Activated CD4-positive, alpha-beta T cell treated with anti-CD3 and anti-CD28 coated beads, Interleukin-2, amount 50 U/mL, for 48 hours (primary cell): ENCODE measurements at places on chromosomes 12 and 14.

DNA sequence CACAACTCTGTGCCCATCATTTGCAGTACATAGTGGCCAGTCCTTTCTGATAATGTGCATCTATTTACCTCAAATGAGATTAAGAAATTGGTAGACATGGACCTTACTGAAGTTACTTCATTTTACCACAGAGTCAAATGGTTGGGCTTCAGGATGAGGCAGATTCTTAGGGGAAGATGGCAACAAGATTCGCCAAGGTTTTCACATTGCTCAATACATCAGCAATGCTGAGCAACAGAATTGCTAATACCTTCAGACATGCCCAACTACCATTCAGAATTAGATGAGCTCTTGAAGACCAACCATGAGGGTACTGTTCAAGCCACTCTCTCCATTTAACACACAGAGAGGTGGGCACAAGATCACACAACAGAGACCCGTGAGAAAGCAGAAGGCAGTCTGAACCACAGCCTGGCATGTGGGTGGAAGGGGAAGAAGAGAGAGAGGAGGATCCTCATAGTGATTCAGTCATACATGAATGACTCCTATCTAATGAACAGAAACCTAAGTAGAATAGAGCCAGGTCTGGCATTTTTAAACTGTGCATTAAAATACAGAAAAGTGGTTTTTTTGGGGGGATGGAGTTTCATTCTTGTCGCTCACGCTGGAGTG is 28.5 kb downstream of the CPM start:
- no peak for DNase-seq

- DNase-seq: peak; percentile 84
Observed at GRCh38 chr12:57093415-57094207, 4.7 kb downstream of the NAB2 start.

DNA sequence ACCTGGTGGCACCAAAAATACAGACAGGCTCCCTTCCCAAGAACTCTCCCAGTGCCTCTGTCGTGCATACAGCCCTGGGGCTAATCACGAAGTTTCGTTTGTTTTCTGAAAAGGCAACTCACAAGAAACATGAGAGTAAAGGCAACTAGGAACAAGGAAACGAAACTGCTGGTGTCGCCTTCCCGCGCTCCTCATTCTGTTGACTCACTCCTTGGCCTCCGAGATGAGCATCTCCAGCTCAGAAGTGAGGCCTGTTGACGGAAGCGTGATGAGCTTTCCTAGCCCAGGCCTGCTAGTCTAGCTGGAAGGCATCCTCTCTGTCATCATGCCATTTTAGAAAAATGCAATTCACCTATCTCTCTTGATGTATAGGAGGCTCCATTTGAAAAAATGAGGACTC is 50.5 kb downstream of the TTC9 start:
- no peak for DNase-seq

DNA sequence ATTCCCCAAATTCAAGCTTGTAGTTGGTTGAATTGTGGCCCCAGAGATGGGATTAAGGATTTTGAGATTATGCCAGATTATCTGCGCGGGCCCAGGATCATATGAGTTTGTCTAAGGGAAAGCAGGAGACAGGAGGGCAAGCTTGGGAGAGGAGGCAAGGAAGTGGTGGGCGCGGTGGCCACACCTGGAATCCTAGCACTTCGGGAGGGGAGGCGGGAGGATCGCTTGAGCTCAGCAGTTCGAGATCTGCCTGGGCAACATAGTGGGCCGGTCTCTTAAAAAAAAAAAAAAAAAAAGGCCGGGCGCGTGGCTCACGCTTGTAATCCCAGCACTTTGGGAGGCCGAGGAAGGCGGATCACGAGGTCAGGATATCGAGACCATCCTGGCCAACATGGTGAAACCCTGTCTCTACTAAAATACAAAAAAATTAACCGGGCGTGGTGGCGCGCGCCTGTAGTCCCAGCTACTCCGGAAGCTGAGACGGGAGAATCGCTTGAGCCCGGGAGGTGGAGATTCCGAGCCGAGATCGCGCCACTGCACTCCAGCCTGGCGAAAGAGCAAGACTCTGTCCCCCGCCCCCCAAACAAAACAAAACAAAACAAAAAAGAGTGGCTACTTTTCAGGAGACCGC is 881 bp upstream of the PUS1 start:
- peak; percentile 43 for DNase-seq

GRCh38 chr12:120583478-120584030 is 2.4 kb upstream of the POP5 start:
- peak; percentile 92 for DNase-seq

- no peak for DNase-seq
Observed at GRCh38 chr12:57178213-57178612, 30.8 kb upstream of the LRP1-AS start.

- no peak for DNase-seq
Observed at GRCh38 chr14:21096978-21097635, 1.3 kb downstream of the ZNF219 start.

GRCh38 chr14:75067212-75067611 is 2.2 kb upstream of the ZC2HC1C start:
- DNase-seq: no peak

GRCh38 chr12:7483343-7483742 is 20.2 kb downstream of the CD163 start:
- no peak for DNase-seq

DNA sequence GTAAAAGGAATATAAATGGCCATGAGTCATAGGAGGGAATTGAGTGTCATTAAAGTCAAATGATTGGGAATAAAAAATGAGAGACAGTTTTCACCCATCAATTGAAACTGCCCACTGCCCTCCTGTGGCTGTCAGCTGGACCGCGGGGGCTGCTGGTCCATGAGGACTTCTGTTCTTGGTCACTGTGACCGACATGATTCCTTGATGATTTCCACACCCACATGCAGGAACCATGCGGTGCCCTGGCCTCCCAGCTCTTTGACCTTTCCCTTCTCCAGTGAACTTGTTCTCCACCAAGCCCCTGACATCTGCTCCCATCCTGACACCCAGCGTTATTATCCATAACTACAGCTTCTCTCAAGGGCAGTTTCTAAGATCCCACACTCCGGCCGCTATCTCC is 48.4 kb downstream of the C12orf75 start:
- no peak for DNase-seq
